Activated gamma-delta T cell treated with anti-CD3 and anti-CD28 coated beads, Interleukin-2, amount 50 U/mL, for 16 hours (primary cell): ENCODE measurements at places on chromosomes 11 and 22.
A peak's percentile ranks its signal among the peaks of the same experiment; 100 is the strongest.

DNA sequence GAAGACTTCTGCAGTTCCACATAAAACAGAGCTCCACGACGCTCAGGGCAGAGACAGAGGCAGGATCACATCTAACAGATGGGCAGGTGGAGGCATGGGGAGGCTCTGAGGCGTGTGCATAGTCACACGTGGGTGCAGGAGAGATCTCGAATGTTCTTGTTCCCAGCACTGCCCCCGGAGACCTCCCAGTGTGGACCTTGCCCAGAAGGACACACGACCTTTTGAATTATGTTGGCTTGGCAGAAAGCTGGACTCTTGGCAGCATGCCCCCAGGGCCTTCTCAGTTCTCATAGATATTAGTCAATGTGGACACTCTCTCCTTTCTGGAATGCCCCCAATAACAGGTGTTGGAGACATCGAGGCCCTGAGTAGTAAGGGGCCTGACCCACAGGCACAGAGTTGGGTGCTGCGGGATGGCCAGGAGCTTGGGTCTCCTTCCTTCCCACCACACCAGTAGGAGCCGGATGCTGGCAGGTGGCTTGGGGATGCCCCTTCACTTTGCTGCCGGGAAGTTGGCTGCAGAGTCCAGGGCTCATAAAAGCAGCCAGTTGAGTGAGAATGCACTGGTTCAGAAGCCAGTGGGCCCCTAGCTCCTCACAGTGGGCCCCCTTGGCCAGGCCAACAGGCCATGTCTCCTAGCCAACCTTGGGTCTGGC is 12.1 kb downstream of the MYEOV start:
- no peak for DNase-seq

DNA sequence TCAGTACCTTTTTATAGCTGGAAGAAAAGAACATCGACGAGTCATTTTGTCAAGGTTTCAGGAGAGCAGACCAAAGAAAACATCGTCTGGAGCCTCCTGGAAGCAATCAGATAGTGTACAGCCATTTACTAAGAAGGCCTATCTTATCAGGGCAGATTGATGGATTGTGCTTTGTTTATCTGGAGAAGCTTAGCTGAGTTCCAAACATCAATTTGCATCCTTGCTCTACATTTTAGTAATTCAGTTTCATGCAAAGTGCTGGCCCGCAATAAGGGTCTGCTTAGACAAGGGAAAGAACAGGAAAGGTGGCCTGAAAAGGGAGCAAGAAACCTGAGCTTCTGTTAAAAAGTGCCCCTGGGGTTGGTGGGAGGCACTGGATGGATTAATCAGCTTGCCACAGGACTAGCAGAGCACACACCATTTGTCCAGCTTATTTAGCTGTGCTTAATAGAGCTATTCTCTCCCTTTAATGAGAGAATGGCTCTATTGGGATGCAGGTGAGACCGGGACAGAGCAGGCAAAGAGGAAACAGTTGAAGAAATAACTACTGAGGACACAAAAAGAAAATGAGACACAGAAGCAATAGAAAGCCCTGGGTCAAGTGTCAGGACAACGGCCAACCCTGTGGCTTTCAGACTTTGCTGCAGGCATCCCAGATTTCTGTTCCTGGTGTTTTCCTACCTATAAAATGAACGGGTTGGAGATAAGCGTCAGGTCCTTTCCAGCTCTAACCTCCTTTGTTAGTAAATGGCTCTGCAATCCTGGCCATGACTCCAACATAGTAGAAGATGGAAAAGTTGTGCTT is 122.1 kb upstream of the TTC12 start:
- DNase-seq = no peak

- peak; percentile 48 for DNase-seq
These were observed 104.7 kb downstream of the ETS1 start for GRCh38 chr11:128482512-128483191.

DNA sequence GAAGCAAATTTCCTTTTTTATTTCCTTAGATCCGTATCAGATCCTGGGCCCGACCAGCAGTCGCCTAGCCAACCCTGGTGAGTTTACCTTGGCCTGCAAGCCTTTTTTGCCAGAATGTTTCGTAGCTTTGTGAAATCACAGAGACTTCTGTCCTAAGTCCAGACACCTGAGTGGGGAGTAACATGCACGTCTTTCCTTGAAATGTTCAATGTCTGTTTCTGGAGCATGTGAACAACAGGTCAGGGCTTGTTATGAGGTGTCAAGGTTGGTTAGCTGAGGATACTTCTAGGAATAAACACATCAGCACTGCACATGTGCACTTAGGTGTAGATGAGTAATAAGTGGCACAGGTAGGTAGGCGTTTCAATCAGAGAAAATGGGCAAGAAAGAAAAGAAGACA is 58.0 kb downstream of the KCNJ1 start:
- DNase-seq = no peak

- no peak for DNase-seq
These were observed 38.0 kb downstream of the IL18BP start for GRCh38 chr11:72036687-72037086.

GRCh38 chr11:46237248-46238077 is 40.0 kb upstream of the CREB3L1 start:
- DNase-seq = peak; percentile 17

DNA sequence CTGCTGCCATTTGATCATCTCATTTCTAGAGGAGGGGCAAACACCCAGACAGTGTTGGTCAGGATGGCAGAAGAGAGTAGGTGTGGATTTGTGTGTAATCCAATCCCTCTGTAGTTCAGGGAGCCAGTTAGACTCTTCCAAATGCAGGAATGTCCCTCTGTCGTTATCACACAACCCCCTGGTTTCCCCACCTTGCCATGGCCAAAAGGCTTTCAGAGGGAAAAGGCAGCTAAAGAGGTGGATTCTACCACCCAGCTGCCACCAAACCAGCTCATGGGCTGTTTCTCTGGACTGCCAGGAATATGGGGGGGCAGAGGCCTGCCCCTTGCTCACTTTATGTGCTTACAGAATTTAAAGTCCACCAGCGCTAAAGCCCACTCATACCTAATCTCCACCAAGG is 18.1 kb downstream of the TSKU start:
- no peak for DNase-seq

DNA sequence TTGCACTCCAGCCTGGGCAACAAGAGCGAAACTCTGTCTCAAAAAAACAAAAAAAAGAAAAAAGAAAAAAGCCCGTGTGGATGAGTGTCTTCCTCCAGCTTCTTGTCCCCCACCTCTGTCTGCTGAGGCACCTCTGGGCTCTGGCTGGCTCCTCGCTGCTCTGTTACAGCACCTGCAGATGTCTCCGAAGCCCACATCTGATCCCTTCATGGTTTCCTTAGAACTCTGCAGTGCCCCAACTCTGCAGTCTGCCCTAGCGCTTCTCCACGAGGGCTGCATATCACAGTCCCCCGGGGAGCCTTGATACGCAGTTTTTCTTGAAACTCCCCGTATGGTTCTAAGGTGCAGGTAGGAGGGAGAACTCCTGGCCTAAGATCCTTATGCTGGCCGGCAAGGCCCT is 15.9 kb downstream of the KCTD17 start:
- no peak for DNase-seq

- no peak for DNase-seq
These were observed 314.0 kb downstream of the LRRC4C start for GRCh38 chr11:41145420-41145819.

DNA sequence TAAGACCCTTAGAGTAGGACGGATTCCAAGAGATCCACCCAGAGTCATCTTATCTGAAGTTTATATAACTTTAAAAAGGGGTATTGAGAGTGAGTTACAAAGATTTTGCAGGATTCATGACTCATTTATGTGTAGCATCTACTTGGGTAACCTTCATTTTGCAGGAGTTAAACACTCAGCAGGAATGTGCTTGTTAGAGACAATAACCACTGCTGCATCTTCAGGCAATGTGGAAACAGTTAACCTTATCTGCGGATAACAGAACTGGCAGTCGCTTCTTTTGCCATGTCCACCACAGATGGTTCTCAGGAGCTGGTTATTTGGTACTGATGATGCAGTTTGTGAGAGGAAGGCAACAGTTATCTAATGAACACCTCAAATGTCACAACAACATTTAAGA is 417.9 kb upstream of the DDI1 start:
- DNase-seq = no peak

- no peak for DNase-seq
These were observed 10.7 kb downstream of the TOP3B start for GRCh38 chr22:21971858-21972275.

GRCh38 chr11:9862981-9863380 is 199.1 kb downstream of the SWAP70 start:
- DNase-seq = no peak

- no peak for DNase-seq
These were observed 72.7 kb upstream of the NARS2 start for GRCh38 chr11:78647266-78647915.

- DNase-seq = no peak
These were observed 64.2 kb downstream of the NFAM1 start for GRCh38 chr22:42367980-42368378.

DNA sequence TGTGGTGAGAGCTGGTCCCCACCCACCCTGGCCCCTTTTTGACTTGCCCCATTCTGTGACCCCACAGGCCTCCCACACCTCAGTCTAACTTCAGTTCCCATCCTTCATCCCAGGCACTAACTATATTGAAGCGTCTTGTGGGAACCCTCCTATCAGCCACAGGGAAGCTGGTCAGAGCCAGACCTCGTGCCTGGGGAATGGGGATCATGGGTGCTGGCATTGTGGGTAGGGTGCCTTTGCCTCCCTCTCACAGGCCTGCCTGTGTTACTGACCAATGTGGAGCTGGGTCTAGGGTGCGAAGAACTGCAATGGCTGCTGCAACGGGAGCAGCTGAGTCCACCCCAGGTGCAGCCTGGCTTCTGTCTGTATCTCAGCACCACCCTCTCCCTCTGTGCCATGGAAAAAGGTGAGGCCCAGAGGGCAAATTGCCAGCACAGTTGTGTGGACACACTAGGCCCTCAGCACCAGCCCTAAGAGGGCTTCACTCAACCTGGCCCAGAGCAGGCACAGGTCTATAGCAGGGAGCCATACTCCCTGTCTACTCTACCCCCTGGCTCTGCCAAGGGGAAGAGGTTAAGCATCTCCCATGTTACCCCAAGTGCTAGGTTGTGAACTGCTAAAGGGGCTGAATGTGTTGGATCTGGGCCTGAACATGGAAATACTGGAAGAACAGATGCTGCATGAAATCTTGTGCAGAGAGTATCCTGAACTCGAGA is 37.3 kb downstream of the RRP8 start:
- DNase-seq = no peak

DNA sequence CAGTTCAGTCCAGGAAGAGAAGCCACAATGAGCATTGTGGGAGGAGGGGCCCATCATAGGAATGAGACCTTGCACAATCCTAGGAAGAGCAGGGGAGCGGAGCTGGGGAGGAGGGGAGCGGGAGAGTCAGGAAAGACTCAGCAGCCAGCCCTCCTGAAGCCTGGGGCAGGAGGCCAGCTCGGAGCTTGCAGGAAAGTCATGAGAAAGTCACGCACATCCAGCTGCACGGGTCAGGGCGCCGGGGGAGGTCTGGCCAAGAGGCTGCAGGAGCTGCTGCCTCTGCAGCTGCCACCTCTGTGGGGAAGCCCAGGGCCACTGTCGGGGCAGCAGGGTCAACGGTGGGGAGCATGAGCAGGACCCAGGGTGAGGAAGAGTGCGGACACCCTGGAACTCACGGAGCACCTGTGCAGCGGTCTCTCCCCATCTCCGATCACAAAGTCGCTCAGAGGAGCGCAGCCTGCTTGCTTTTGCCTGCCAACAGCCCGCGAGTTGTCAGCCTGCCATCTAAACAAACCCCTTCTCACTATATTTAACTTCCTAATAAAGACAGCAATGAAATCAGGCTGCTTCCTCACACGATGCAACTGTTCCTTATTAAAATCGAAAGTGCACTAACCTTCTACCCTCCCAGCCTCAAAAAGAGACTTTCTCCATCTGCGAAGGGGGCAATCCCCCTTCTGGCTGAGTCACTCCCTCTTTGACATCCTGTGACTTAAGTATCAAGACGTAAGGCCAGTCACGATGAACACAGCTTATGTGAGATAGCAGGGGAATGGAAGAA is 52.9 kb upstream of the RTL6 start:
- no peak for DNase-seq

- no peak for DNase-seq
These were observed 32.7 kb downstream of the VSTM5 start for GRCh38 chr11:93817426-93818348.

- DNase-seq = no peak
These were observed 3.8 kb downstream of the FLI1 start for GRCh38 chr11:128697645-128698174.

- DNase-seq = no peak
These were observed 3.0 kb downstream of the PTPRCAP start for GRCh38 chr11:67434395-67434881.

GRCh38 chr11:12159351-12160099 is 49.1 kb downstream of the MICAL2 start:
- no peak for DNase-seq

DNA sequence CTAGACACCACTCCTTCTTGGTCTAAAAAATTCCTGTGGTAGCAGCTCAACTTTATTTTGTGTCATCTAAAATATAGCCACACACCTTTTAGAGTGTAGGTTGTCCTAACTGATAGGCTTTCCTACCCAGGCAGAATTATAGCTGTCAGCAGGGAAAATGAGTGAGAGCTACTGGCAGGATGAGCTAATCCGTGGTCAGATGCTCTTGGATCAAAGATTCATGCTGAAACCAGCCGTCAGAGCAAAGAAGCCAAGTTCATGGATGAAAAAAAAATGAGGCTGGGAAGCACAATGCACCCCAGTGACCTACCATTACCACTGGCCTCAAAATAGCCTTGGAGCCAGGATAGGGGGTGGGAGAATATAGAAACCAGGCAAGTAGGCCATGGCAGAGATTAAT is 113.1 kb upstream of the BLID start:
- DNase-seq = no peak

GRCh38 chr22:25172153-25172552 is 27.5 kb upstream of the CRYBB3 start:
- DNase-seq = no peak

- no peak for DNase-seq
These were observed 26.7 kb downstream of the TCF20 start for GRCh38 chr22:42243802-42244060.

DNA sequence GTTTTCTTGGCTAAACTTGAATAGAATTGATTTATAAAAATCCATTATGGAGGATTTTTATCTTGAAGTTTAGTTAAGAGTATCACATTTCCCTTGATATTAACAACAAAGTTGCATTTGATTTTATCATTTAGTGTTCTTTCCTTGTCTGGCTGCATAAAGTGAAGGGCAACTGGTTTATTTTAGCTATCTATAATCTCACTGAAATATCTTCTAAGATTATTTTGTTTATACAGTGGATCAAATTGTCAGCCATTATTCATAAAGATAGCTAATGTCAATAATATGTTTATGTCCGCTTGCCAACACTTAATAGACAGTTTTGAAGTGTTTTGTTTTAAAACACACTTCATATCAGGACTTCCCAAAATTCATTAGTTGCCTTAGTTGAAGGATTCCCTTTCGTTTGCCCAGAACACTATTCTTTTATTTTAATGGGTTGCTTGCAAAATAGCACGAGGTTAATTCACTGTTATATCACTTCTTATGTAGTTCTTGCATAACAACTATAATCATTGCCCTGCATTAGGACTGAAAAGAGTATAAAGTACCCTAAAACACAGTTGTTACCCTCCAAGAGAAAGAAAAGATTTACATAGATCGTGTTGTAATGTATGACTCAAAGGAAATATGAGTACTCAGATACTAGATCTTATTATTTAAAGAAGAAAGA is 73.0 kb downstream of the MSANTD4 start:
- no peak for DNase-seq

- no peak for DNase-seq
These were observed 23.1 kb downstream of the IGLL1 start for GRCh38 chr22:23557036-23557435.
